Motor neuron (in vitro differentiated cells): ENCODE measurements at places on chromosomes 6 and 20.
A peak's percentile ranks its signal among the peaks of the same experiment; 100 is the strongest.

- ATAC-seq = peak; percentile 34
Observed at GRCh38 chr6:111850295-111850937, 22.8 kb downstream of the FYN start.

- ATAC-seq = no peak
Observed at GRCh38 chr6:39790772-39791171, 1.4 kb upstream of the DAAM2 start.

DNA sequence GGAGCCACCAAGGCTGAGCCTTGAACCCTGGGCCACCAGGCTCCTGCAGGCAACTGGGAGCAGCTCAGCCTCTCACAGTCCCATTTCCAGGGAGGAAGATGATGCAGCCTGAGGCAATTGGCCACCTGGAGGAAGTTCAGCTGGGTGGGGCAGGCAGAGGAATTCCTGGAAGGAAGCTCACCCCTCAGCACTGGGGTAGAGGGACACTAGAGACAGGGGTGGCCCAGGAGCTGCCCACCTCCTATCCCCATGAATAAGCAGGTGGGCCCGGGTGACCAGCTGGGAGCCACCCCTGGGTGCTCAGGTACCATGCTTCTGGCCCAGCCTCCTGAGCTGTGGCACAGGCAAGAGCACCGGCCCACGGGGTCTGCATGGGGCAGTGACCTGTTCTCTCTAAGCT, 3.6 kb upstream of the HSPA12B start:
- no peak for ATAC-seq

GRCh38 chr6:56699066-56699654, 56.5 kb upstream of the DST start:
- peak; percentile 69 for ATAC-seq

- ATAC-seq = peak; percentile 49
Observed at GRCh38 chr20:32971703-32972161, 32.5 kb downstream of the SUN5 start.

DNA sequence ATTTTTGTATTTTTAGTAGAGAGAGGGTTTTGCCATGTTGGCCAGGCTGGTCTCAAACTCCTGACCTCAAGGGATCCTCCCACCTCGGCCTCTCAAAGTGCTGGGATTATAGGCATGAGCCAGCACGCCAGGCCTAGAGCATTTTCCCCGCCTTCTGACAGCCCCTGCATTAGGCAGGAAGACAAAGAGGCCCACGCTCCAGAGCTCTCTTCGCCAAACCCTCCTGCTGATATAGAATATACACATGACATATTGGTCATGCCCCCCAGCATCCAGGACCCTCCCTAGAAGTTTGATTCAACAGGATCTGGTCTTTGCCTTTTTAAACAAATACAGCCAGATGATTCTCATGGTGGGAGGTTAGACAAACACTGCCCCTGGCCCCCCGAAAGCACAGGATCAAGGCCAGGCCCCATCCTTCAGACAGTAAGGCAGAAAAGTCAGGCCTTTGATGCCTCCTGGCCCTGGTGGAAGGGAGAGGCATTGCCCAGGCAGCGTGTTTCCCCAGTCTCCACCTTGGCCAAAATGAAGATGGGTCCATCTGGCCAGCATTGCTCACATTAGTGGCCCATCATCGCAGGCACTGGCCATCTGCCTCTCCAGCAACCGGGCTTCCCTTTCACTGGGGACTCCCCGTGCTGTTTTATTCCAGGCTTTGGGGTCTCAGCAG, 4.4 kb downstream of the SULF2 start:
- no peak for ATAC-seq

DNA sequence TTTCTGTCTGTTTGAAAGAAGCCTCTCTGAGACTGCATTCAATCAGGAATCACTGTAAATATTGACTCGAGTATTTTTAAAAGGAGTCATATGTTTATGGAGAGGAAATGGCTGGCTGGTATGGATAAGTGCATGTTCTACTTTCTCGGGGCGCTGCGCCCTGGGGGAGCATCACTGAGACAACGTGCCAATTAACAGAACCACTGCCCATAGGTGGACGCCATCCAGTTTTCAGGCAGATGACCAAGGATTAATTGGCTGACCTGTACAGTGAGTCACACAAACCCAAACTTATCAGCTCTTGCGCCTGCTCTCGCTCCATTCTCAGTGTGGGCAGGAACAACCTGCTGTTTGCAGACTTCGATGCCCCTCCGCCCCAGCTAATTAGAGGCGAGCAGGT, 571.2 kb downstream of the QKI start:
- ATAC-seq = peak; percentile 31

DNA sequence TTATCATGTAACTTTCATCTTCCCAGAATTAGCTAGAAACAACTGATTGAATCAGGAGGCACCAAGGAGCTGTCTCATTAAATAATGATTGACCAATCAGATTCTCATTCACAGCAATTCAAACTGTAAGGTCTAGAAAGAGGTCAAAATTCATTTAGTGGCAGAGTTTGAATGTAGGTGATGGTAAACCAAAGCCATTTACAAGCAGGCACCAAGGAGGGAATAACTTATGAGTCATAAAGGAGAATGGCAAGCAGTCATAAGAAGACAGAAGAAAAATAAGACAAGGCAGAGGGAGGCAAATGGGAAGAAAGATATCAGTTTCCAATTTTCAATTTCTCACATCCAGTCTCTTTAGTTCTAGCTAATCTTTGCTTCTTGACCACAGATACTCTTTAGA, 52.9 kb upstream of the DEFB112 start:
- no peak for ATAC-seq
